ENCODE measurements at places on chromosomes 16 and 17. TPM values are rescaled to one million over a fixed set of nuclear protein-coding genes. Genes with fewer than 3 reads are reported as not detected.

The IKZF3 gene
- 0.79 TPM for total RNA-seq

The IRX5 gene
- total RNA-seq = 0.12 TPM

The OR4D2 gene
- total RNA-seq = not detected

The TMIGD1 gene
- total RNA-seq = not detected

The PRPSAP2 gene
- 22.3 TPM for total RNA-seq

The PLCD3 gene
- total RNA-seq = 8.7 TPM

The KRTAP9-2 gene
- not detected for total RNA-seq

The KRT35 gene
- not detected for total RNA-seq

The PLD6 gene
- total RNA-seq = 2.9 TPM

The MYLK3 gene
- 0.37 TPM for total RNA-seq

The ABCA8 gene
- total RNA-seq = 0.88 TPM

The SLC38A8 gene
- not detected for total RNA-seq

- no peak for DNase-seq
These were observed 291.2 kb upstream of the MON1B start for GRCh38 chr16:76899767-76900166.

DNA sequence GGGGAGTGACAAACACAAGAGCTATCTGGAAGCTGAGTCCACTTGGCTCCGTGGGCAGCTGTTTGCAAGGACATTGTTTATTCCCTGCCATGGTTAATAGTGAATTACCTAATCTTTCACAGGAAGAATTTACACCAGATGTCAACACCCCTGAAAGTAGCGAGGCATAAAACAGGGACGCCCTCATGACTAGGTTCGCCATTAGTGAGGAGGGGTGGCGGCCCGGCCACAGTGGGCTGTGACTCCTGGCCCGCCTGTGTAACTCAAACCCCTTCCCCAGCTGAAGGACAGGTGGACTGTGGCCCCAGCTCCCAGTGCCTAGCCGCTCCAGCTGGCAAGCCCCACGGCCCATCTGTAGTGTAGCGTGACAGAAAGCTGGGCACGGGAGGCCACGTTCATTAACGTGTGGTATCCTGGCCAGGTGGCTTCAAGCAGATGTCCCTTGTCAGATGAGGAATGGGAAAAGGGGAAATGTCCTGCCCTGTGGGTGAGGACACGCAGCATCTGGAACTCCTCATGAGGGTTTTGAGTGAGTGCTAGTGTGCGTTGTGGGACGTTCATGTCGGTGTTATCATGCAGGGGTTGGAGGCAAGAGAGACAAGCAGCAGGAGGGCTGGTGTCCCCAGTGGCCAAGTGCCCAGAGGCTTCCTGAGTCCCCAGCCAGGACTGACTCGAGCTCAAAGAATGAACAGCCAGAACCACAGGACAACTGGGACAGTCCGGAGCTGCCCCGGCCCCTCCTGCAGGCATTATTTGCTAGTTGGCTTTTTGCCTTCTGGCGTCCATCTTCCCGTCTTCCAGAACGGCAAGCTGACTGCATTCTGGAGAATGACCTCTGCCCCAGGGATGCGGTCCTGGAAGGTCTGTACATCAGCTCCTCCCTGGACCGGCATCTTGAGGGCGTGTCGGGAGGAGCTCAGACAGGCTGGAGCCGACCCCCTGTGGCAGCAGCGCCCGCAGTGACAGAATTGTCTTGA, 19.2 kb downstream of the KDM8 start:
- DNase-seq = peak; percentile 64

- DNase-seq = no peak
These were observed 47.9 kb downstream of the WDR59 start for GRCh38 chr16:74936902-74937560.

GRCh38 chr16:87366288-87366687, 17.3 kb downstream of the FBXO31 start:
- DNase-seq = no peak

GRCh38 chr17:75011401-75012095, 922 bp upstream of the MRPL58 start:
- DNase-seq = peak; percentile 74

- peak; percentile 63 for DNase-seq
These were observed 144.0 kb upstream of the CIBAR2 start for GRCh38 chr16:85256190-85256739.

DNA sequence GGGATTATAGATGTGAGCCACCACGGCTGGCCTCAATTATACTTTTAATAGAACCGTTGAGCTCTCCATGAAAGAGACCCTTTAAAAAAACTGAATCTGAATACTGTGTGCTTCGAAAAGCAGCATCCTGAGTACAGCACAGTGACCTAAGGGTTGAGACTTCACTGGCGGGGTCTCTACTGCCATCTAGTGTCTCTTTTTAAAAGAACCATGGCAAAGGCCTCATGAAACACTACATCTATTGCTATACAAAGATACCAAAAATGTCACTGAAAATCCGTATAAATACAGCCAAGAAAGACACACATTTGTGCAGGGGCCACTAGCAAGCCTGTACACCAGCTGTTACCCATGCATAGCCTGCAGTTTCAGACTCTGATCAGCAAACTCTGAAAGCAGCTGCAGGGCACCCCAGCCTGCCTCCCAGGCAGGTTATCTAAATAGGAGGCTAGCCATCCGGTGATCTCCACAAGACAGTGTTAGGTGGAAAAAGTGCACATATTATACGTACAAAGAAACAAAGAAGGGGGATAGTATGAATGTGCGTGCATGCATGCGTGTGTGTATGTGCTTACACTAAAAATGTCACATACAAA, 35.3 kb downstream of the NPLOC4 start:
- peak; percentile 51 for DNase-seq

GRCh38 chr17:42819939-42820535, 4.0 kb downstream of the BECN1 start:
- DNase-seq = peak; percentile 51

DNA sequence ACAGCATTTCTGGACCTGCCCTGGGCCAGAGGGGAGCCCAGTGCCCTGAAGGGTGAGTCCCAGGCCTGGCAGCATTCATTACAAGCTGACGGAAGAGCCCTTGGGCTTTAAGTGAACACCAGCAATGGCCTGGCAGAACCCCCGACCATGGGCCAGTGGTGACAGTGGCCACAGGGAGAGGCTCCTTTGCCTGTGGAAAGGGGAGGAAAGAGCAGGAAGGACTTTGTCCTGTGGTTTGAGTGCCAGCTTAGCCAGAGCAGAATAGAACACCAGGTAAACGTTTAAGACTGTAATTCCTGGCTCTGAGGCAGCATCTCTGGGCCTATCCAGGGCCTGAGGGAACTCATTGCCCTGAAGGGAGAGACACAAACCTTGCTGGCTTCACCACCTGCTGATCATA, 34.3 kb upstream of the ATP2C2 start:
- DNase-seq = no peak

GRCh38 chr17:45221081-45222013, at the start of gene FMNL1:
Gene FMNL1, plus strand, starts transcription at chr17:45221885. Its CDS starts 240 bp downstream, at chr17:45222125.
- DNase-seq = no peak

GRCh38 chr16:47694543-47694942, 233.4 kb downstream of the PHKB start:
- DNase-seq = no peak

DNA sequence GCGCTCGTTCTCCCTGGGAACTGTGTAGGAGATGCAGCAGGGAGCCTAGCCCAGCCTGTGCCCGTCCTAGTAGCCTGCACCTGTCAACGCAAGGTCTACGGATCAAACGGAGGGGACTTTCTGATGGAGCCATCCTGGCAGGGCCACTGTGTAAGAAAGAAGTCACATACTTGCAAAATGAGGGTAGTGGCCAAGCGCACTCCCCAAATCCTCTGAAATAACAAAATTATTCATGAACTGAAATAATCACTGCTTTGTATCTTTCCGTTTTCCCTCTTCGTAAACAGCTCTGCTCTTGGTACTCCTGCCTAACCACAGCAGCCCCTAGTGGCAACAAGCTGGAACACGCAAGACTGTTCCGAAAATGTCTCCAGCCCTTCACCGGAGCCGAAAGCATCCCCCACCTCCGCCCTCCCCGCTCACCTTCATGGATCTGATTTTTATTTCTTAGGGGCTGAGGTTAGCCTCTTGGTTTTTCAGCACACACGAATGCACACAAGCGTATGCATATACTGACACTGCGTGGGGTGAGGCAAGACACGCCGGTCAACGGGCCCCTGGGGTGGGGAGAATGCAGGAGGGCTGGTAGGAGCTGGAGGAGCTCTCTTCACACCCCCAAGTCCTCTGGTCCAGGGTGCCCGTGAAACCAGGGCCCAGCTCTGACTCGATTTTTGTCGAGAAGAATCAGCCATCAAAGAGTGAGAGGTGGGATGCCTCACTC, 100.8 kb downstream of the ABCC12 start:
- peak; percentile 11 for DNase-seq

DNA sequence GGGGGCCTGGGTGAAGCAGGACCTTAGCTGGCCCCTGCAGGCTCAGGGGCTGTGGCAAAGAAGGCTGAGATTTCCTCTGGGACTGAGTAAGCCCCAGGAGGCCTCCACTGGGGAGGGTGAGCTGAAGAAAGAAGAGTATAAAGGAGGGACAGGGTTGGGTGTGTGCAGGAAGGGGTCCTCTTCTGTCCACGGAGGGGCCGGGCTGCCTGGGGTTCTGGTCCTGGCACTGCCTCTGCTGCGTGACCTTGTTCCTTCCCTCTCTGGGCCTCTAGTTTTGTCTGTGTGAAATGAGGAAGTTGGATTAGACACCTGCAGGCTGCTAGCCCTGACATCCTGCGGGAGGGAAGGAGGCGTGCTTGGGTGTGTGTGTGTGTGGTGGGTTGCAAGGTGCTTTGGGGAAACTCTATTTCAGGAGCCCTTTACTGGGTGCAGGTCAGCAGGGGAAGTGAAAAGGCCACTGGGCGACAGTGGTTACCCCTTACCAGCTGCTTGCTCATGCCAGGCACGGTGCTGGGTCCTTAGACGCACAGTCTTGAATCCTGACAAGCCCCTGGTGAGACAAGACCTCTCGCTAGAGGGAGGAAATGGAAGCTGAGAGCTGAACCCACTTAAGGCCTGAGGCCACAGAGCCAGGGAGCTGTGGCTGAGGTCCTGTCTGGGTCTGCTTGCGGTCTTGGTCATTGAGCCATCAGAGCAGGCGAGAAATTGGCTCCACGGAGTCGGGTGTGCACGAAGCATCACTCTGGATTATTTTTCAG, 60.7 kb downstream of the OR1D5 start:
- DNase-seq = no peak

GRCh38 chr17:48995974-48996721, 1.0 kb upstream of the IGF2BP1 start:
- DNase-seq = no peak

- DNase-seq = no peak
These were observed 302.4 kb downstream of the SEC14L1 start for GRCh38 chr17:77442976-77443747.

- DNase-seq = no peak
These were observed 632 bp downstream of the CYBC1 start for GRCh38 chr17:82449883-82450356.

DNA sequence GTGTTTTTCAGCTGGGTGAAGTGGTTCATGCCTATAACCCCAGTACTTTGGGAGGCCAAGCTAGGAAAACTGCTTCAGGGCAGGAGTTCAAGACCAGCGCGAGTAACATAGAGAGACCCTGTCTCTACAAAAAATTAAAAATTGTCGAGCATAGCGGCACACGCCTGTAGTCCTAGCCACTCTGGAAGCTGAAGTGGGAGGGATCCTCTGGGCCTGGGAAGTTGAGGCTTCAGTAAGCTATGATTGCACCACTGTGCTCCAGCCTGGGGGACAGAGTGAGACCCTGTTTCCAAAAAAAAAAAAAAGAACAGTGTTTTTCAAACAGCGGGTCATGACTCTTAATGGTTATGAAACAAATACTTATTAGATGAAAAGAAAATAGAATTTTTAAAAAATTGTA, 2.3 kb upstream of the CYTH1 start:
- no peak for DNase-seq

- no peak for DNase-seq
These were observed 116.4 kb upstream of the RCVRN start for GRCh38 chr17:10021272-10021984.

DNA sequence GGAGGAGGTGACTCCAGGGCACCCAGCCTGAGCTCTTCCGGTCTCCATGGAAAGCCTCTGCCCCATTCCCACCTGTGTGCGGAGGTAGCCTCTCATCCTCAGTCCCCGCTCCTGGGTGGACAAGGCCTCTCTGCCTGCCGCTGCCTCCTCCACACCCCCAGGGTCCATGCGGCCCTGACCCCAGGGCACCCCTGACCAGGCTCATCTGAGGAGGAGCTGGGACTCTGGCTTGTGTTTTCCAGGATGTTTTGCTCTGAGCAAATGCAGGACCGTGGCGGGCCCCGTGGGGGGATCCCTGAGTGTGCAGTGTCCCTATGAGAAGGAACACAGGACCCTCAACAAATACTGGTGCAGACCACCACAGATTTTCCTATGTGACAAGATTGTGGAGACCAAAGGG, 6.9 kb downstream of the CD300A start:
- no peak for DNase-seq

DNA sequence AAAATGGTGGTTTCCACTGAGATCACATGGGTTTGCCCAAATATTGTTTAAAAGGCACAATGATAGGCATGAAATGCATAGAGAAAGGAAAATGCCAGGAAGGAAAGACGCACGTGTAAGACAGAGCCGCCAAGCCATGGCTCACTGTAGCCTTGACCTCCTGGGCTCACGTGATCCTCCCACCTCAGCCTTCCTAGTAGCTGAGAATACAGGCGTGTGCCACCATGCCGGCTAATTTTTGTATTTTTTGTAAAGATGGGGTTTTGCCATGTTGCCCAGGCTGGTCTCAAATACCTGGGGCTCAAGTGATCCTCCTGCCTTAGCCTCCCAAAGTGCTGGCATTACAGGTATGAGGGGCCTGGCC, 4.0 kb downstream of the BHLHA9 start:
- no peak for DNase-seq

- no peak for DNase-seq
These were observed 52.0 kb upstream of the LHX1 start for GRCh38 chr17:36885153-36885735.

DNA sequence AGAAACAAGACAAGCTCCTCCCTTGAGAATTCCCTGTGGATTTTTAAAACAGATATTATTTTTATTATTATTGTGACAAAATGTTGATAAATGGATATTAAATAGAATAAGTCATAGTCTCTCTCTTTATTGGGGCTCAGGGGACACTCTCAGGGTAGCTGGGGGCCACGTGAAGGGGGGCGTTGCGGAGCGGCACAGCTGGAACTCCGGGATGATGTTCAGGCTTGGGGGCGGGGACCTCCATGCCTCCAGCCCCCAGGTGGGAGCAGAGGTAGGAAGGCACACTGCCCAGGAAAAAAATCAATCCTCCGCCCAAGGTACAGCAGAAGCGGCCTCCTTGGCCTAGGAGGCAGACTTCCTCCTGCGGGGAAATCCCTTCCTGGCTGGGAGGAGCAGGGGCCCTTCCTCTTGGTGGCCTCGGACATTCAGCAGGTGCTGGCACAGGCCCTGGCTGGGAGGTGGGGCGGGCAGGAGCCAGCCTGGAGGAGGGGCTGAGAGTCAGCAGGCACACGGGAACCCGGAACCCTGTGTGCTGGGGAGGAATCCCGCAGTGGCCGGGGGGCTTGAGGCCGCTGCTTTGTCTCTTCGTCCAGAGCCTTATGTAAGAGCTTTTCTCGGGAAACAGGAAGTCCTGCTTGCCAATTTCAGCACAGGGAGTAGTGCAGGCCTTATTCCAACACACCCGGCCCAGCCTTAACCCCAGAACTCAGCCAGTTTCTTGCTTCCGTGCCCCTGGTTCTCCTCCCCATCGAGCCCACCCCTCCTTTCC, 591 bp upstream of the TNFSF13 start:
- DNase-seq = peak; percentile 96
